ENCODE measurements at places on chromosomes 13 and 19. TPM values are rescaled to one million over a fixed set of nuclear protein-coding genes. Genes with fewer than 3 reads are reported as not detected.

- no peaks in the 10 kb centered on the region for H3K36me3 ChIP-seq
- no peak overlapping the region for H3K27ac ChIP-seq
- no peak for DNase-seq
These were observed 3.3 kb upstream of the TPP2 start for GRCh38 chr13:102593466-102593865.

DNA sequence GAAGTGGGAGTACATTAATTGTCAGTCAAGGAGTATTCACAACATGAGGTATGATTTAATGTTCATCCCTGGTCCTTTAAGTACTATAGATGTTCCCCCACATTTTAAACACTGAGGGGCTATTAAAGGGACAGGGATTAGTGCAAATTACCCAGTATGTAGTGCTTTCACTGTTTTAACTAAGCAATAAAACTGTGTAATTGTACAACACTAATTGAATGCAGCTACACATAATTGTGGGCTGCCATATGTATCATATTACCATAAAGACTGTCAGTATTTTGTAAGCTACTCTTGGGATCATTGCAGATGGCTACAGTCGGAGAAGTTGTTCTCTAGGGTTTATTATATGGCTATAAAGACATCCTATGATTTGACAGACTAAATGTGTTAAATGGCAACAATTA, 316.6 kb downstream of the DCLK1 start:
- no peak overlapping the region for H3K4me3 ChIP-seq
- H3K4me1 ChIP-seq: no peaks in the 10 kb centered on the region
- H3K36me3 ChIP-seq: no peaks in the 10 kb centered on the region

- no peaks in the 10 kb centered on the region for H3K36me3 ChIP-seq
- no peaks in the 10 kb centered on the region for H3K4me1 ChIP-seq
- no peak for DNase-seq
- no peaks in the 10 kb centered on the region for H3K27me3 ChIP-seq
These were observed 866 bp upstream of the LMO7 start for GRCh38 chr13:75635101-75635827.

DNA sequence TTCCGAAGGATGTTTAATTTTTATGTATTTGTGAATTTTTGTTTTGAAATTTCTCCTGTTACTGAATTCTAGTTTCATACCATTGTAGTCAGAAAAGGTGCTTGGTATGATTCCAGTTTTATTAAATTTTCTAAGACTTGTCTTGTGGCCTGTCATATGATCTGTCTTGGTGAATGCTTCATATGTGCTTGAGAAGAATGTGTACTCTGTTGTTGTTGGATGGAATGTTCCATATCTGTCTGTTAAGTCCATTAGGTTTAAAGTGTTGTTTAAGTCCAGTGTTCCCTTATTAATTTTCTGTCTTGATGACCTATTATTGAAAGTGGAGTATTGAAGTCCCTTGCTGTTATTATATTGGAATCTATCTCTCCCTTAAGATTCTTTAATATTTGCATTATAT, 273.9 kb downstream of the ATP8A2 start:
- H3K4me3 ChIP-seq: no peak overlapping the region
- no peaks in the 10 kb centered on the region for H3K36me3 ChIP-seq
- DNase-seq: no peak
- no peak overlapping the region for H3K27ac ChIP-seq
- no peaks in the 10 kb centered on the region for H3K27me3 ChIP-seq

SIGLEC5 gene
- total RNA-seq: 1.8 TPM

DIS3 gene
- 35.7 TPM for total RNA-seq

DNA sequence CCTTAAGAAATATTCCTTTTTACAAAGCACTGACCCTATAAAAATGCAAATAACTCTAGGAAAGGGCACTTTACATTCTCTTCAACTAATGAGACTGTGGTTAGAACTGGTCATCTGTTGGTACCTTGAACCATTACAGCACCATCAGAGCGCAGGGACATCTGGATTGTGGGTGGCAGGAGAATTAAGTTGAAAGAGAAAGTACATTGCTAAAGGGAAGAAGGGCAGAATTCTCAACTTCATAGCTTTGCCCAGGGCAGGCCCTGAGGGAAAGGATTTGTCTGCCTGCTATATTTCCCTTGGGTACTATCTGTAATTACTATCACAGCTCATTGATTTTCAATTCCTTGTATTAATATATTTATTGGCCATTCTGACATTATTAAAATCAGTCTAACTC, 196.8 kb downstream of the KLF12 start:
- no peaks in the 10 kb centered on the region for H3K36me3 ChIP-seq
- no peaks in the 10 kb centered on the region for H3K4me1 ChIP-seq
- DNase-seq: no peak
- H3K4me3 ChIP-seq: no peak overlapping the region

EPS8L1 gene
- total RNA-seq: 2.4 TPM

DNA sequence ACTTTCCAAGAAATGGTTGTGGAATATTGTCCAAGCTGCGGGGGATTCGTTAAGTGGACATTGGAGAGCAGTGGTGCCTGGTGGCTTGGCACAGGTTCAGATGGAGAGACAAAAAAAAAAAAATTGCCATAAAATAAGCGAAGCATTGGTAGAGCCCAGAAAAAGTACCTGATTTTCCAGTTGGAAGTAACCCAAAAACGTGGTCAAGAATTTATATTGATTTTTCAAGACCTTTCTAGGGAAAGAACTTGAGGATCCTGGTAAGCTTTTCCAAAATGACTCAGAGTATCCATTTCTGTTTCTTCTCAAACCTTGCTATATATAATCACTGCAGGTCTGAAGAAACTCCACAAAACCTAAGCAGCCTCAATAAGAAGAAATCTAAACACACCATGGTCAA, 94.6 kb downstream of the ING1 start:
- H3K4me3 ChIP-seq: no peak overlapping the region
- DNase-seq: no peak
- H3K4me1 ChIP-seq: no peaks in the 10 kb centered on the region
- no peak overlapping the region for H3K27ac ChIP-seq

DNA sequence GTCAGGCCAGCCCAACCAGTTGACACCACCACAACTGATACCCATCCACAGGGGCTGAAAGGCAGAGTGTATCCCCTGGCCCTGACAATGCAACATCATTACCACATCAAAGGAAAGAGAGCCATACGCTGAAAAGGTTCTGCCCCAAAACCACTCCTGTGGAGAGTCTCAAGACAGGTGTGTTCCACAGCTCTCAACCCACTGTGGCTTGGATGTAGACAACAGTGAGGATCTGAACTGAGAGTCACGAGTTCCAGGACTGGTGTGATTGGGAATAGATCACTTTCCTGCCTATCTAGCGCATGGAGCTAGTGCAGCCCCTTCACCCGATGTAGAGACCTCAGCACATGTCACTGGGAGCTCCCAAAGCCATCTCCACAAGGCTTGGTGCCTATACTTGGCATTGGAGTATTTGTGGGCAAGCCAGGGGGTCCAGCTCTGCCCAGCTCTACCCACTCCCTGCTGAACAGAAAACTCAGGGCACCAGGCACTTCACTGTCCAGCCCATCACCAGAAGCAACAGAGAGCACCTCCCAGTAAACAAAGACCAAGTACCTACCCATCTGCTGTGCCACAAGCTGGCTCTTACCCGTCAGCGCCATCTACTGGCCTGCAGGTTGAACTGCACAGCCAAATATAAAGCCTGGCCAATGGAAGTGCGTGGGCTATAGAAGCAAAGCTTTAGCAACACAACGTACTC, 579.5 kb downstream of the UQCRFS1 start:
- H3K27me3 ChIP-seq: no peaks in the 10 kb centered on the region
- H3K27ac ChIP-seq: no peak overlapping the region
- DNase-seq: no peak
- H3K4me1 ChIP-seq: no peaks in the 10 kb centered on the region
- H3K4me3 ChIP-seq: no peak overlapping the region

- H3K4me1 ChIP-seq: no peaks in the 10 kb centered on the region
- DNase-seq: no peak
- no peaks in the 10 kb centered on the region for H3K36me3 ChIP-seq
- H3K4me3 ChIP-seq: no peak overlapping the region
These were observed 330.1 kb downstream of the SPRY2 start for GRCh38 chr13:80010846-80011245.

- peaks cover 3% of the 10 kb centered on the region for H3K36me3 ChIP-seq
- H3K27ac ChIP-seq: no peak overlapping the region
- H3K27me3 ChIP-seq: no peaks in the 10 kb centered on the region
- no peak for DNase-seq
These were observed 14.4 kb downstream of the ZNF627 start for GRCh38 chr19:11611730-11612129.

DNA sequence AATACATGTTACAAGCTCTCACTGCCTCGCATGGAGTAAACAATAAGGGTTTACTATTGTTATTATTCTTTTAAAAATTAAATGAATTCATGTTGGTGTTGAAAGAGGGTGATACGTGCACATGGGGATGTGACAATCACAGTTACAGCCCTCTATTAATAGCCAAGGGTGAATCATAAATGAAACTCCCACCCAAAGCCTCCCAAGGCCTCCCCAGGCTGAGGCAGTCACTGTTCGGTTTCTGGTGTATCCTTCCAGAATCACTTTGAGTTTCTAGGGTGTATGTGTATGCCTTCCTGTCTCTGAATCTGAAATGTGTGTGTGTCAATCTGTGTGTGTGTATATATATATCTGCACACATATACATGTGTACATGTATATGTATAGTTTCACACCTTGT, 73.4 kb downstream of the AKAP11 start:
- no peak overlapping the region for H3K27ac ChIP-seq
- no peak for DNase-seq
- H3K4me3 ChIP-seq: no peak overlapping the region

GRCh38 chr13:97327086-97327485, 105.0 kb downstream of the MBNL2 start:
- no peaks in the 10 kb centered on the region for H3K4me1 ChIP-seq
- no peak overlapping the region for H3K4me3 ChIP-seq
- DNase-seq: no peak
- peak overlapping the region; percentile 16 for H3K27ac ChIP-seq

SOX21 gene
- not detected for total RNA-seq

ZNF528 gene
- total RNA-seq: 29.0 TPM

ZNF534 gene
- 0.33 TPM for total RNA-seq

- no peak for DNase-seq
- no peaks in the 10 kb centered on the region for H3K36me3 ChIP-seq
- no peak overlapping the region for H3K4me3 ChIP-seq
- H3K27me3 ChIP-seq: no peaks in the 10 kb centered on the region
These were observed 20.9 kb downstream of the MAP2K2 start for GRCh38 chr19:4103080-4103433.

GRCh38 chr19:48897181-48897580, 1.4 kb downstream of the TULP2 start:
- H3K36me3 ChIP-seq: no peaks in the 10 kb centered on the region
- no peak overlapping the region for H3K4me3 ChIP-seq
- H3K27me3 ChIP-seq: no peaks in the 10 kb centered on the region
- no peak for DNase-seq

Data from breast epithelium (tissue), 4 donors.